ENCODE measurements at places on chromosomes 6 and 20.

DNA sequence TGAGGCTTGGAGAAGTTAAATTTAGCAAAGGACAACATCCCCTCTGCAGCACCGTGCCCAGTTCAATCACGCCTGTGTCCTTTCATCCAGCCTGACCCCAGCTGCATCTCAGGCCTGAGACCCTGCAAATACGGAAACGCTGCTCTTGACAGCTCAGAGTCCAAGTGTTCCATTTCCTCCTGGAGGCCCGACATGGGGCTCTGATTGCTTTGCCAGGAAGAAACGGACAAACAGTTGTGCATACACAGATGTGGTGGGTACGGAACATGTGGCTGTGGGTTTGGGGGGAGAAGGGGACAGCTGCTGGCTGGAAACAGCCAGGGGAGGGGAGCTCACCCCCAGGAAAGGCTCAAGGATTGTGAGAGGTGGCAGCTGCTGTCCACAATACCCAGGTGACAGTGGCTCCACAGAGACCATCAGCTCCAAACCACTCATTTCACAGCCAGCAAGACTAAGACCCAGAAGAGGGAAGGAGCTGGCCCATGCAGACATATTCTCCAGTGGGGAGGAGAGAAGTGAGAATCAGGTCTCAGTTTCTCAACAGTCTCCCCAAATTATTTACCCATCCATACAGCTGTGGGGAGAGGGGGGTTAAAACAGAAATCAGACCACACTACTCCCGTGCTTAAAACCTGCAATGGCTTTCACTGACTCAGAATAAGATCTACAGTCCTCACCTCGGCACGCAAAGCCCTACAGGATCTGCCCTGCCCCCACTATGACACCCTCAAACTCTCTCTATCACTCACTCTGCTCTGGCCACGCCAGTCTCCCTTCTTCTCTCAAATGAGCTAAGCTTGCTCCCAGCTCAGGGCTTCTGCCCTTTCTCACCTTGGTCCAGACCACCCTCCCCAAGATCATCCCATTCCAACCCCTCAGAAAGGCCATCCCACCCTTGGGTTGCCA, 89.1 kb downstream of the PREX1 start:
- no peak for DNase-seq

GRCh38 chr6:121093928-121094327, 240.4 kb downstream of the TBC1D32 start:
- DNase-seq: no peak

DNA sequence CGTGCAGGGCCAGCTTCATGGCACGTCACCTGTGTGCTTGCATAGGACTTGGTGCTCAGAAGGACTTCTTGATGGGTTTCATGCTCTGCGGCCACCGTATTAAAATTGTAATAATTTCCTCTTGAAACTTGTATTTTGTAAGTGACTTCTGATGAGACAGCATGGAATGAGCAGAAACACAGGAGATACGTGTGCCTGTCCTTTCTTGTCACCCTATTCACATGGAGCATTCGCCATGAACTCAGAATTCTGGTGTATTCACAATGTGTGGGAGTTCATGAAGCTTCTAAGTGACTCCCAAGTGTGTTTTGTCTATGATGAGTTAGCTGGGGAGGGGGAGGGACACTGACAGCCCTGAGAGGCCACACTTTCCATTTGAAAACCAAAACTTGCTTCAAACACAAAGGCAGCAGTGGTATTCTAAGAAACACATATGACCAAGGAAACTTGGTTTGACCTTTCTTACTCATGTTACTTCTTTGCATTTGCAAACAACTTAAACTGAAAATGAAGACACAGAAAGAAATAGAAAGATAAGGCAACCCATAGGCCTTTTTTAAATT, 92.1 kb upstream of the NEDD9 start:
- no peak for DNase-seq

DNA sequence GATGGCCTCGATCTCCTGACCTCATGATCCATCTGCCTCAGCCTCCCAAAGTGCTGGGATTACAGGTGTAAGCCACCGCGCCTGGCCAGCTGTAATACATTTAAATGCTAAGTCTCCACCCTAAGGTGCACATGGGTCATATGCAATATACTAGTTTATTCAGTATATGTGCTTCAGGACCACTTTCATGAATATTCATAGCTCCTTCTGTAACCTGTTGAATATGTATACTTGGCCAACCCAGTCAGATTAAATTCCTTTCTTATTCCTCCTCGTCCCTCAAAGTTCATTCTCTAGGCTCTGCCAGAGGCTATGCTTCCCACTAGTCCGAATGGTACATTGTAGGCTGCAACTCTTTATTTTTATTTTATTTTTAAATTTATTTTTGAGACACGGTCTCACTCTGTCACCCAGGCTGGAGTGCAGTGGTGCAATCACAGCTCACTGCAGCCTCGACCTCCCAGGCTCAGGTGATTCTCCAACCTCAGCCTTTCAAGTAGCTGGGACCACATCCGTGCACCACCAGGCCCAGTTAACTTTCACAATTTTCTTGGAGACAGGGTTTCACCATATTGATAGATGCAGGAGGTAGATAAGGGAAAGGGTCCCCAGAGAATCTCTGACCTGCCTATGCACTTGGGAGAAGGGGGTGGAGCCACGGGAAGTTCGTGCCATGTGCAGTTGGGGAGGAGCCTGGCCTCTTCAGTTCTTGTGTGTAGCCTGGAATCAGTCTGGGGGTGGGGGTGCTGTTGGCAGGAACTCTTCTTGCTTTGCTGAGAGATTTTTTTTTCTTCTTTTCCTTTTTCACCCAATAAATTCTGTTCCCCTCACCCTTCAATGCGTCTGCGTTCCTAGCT, 41.3 kb upstream of the DDR1 start:
- no peak for DNase-seq

DNA sequence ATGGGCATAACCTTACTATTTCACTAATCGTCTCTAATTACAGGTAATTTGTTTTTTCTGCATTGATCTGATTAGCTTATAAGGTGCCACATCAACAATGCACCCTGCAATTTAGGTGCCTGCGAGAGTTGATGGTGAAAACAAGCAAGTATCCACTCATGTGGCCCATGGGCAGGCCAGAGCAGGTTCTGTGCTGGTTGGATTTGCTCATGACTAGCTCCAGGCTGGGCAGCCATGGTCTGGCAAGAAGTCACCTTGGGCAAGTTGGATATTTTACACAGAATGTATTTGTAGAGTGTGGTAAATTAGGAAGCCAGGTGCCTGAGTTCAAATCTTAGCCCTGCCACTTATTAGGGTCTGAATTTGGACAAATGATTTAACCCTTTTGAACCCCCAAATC, 25.3 kb downstream of the RAB44 start:
- DNase-seq: no peak

DNA sequence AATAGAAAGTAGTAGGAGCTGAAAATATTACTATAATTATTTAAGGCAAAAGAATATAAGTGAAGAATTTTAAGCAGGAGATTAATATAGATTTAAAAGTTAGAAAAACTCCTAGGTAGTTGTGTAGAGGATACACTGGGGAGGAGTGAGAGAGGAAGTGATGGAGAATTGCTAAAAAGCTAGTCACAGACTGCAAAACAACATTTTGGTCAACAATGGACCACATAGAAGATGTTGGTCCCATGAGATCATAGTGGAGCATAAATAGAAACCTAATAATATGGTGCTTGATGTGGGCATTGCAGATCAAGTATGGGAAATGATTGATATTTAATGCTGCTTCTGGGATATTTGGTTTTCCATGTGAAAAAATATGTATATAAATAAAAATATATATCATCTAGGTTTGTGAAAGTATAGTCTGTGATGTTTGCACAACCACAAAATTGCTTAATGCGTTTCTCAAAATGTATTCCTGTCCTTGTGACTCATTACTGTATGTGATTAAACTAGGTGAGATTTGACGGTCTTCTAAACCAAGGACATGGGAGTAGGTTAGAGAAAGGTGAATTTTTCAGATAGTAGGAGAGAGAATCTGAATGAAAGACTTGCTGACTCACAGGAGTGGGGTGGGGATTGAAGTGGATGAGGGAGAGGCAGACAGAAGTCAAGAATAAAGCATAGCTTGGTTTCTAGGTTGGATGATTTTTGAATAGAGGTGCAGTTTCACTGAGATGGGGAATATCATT, 174.0 kb downstream of the BCKDHB start:
- no peak for DNase-seq

GRCh38 chr6:79902046-79902445, 45.3 kb downstream of the ELOVL4 start:
- DNase-seq: no peak

DNA sequence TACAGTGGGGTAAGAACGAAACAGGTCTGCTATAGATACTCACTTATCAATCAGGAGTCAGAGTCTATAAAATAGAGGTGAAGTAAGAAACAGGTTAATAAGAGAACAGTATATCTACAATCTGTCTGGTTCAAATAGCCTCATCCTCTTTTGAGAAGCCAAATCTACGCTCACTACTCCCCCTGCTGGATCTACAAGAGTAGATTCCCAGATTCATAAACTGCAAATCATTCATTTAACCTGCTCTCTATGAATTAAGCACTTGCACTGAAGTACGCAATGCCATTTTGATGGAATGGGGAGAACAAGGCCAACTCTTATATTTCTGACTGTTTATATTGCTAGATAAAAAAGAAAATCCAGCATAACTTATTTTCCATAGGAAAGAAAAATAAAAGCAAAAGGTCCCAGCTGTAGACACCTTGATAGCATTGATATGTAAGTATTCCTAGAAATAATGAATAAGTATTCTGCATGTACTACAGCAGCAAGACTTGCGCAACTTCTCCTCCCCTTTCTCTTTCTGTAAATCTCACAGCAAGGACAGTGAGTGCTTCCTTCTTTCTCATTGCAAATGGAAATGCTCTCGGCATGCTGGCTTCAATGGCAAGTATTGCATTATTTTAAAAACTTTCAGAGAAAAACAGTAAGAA, 92.3 kb downstream of the RFX6 start:
- DNase-seq: no peak

DNA sequence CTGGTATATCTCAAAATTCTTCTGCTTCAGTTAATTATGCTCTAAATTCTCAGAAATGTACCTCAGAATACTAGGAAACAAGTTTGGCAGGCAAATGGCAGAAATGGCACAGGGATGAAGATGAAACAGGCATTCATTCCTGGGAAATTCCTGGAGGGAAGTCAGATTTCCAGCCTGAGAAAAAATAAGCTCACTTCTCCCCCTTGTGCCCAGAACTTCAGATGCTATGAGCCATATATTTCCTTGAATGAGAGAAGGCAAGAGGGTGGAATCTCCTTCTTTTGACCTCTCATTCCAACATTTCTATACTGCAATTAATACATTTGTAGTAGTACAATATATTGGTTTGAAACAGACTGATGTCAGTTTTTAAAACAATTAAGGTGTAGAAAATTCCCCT, 22.8 kb downstream of the RGS17 start:
- no peak for DNase-seq

- no peak for DNase-seq
Measured at GRCh38 chr6:82385102-82385501, 21.5 kb downstream of the TPBG start.

- DNase-seq: no peak
Measured at GRCh38 chr6:133951227-133951626, 1.8 kb upstream of the TBPL1 start.

GRCh38 chr6:157123234-157123633, 200.1 kb downstream of the TMEM242 start:
- no peak for DNase-seq

DNA sequence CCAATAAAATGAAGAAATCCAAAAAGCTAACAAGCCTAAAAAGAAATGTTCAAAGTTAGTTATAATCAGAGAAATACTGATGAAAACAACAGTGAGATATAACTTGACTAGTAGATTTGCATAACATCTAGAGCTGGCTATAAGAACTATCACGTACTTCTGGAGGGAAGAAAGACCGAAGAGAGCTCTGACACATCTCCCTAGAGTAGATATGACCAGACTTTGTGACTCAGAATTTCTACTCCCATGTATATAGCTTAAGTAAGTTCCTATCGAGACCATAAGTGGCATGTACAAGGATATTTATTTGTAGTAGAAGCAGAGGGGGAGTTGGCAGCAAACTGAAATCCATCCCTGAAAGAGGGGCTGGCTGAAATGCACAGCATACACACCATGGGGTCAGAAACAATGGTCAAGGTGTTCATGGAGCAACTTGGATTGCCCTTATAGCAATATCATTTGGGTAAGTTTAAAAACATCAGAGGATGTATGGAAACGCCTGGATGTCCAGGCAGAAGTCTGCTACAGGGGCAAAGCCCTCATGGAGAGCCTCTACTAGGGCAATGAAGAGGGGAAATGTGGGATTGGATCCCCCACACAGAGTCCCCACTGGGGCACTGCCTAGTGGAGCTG, 25.6 kb upstream of the IL17A start:
- no peak for DNase-seq

DNA sequence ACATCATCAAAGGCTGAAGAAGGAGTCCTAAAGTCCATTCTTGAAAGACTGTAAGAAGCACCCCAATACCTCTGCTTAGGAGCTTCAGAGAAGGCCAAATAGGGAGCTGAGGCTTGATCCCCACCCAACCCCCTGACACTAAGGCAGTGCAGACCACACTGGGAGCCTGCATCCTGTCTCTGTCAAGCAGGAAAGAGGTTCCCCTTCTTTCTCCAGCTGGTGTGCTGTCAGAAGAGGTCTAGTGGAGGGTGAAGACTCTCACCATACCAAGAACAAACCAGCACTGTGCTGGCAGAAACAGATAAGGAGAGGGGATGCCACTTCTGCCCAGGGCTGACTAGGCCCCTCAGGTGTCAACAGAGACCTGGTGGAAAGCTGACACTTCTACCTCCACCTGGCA, 19.9 kb downstream of the GZF1 start:
- no peak for DNase-seq

DNA sequence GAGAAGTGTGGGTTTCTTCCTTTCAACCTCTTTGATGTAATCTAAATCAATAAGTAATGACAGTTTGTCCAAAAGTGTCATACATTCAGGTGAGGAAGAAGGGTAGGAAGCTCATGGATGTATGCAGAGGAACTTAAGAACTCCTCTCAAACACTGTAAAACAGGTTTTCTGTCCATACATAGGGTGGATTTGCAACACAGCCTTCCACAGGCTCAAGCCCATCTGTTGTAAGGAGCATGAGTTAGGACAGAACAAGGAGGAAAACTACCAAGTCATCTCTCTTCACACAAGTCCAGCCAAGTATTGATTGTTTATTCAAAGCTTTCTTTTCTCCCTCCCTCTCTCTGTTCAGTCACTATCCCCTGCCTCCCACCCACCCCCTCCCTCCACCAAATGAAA, 49.0 kb upstream of the CDYL start:
- DNase-seq: no peak

DNA sequence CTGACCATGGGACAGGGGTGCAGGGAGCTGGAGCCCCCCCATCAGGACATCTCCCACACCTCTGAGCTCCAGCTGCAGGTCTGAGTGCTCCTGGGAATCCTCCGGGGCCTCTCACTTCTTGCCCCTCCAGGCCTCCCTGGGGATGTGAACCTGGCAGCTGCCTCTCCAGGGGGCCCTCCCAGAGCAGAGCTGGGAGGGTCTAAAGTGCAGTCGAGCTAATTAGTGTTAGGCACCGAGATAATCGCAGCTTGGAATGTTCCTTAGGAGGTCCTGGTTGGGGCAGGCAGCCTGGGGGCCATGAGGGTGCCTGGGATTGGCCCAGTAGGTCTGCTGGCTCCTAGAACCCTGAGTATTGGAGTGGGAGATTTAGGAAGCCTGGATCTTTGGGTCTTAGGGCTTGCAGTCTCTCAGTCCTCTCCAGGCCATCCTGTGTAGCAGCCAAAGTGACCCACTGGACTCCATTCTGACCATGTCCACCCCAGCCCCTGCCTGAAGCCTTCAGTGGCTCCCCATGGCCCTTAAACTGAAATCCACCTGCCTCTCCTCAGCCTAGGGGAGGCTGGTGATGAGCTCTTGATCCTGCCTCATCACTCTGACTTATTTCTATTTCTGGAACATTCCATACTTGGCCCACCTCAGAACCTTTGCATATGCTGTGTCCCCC, 26.0 kb downstream of the CEBPB start:
- no peak for DNase-seq

GRCh38 chr6:56954403-56955170, at the start of gene BEND6:
TSS of gene BEND6 (plus strand) at chr6:56955107. CDS start at chr6:56981811, 26,704 bp downstream.
- DNase-seq: no peak

Measured in T-helper 22 cell (primary cell).